ENCODE measurements at places on chromosomes 16 and 17.

DNA sequence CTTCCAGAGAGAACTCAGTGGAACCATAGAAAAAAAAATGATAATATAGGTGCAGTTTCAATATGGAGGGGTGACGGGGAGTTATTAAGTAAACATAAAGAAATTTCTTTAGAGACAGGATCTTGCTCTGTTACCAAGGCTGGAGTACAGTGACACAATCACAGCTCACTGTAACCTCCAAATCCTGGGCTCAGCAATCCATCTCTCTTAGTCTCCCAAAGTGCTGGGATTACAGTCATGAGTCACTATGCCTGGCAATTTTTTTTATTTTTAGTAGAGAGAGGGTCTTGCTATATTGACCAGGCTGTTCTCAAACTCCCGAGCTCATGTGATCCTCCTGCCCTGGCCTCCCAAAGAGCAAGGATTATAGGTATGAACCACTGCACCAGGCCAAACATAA is 48.8 kb downstream of the NLRC5 start:
- peak; percentile 23 for DNase-seq

DNA sequence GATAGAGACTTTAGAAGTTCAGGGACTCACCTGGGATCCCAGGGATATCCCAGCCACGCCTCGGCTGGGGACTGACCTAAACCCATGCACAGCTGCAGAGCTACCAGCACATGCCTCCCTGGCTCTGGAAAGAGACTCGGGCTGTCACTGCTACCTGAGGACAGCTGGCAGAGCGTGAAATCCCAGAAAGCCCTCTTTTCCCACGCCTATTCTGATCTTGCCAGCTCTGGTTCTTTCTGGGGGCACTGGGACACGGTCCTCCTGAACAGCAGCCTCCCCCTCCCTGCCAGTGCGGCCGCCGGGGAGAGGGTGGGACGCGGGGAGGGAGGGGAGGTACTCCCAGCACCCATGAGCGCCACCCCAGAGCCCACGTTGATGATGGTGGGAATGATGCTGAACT is 10.8 kb downstream of the P2RX5 start:
- DNase-seq: no peak

DNA sequence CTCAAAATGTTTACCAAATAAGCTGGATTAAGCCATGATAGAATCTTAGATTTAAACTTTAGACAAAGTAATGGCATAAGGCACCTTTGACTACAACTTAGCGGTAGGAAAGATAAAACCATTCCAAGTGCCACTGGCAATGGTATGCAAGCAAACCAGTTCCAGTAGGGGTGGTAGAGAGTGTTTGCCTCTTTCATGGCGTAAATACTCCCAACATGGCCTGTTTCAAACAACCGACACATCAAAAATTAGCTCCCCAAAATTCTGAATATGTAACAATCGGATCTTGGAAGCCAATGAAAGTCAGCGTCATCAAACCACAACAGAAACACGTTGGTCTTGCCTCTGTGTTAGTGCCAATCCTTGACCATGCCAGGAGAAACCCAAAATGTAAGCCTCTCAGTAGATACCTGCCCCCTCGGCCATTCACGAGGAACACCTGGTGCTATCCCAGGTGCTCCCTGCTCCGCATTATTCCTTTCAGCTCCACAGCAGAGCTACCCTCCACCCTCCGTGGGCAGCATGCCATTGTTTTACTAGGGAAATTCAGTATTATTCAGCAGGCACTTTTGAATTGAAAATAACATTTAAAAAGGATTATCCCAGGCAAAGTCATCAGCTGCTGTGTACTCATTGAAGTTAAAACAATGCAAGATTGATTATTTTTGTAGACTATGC is 307.8 kb upstream of the CDH11 start:
- no peak for DNase-seq

- DNase-seq: no peak
Measured at GRCh38 chr16:66064801-66065530, 301.5 kb upstream of the CDH5 start.

GRCh38 chr16:47978491-47979163 is 177.2 kb downstream of the ABCC12 start:
- no peak for DNase-seq

- DNase-seq: peak; percentile 90
Measured at GRCh38 chr17:78915872-78916632, 9.1 kb downstream of the TIMP2 start.

GRCh38 chr16:85524365-85524629 is 88.8 kb upstream of the GSE1 start:
- DNase-seq: no peak

DNA sequence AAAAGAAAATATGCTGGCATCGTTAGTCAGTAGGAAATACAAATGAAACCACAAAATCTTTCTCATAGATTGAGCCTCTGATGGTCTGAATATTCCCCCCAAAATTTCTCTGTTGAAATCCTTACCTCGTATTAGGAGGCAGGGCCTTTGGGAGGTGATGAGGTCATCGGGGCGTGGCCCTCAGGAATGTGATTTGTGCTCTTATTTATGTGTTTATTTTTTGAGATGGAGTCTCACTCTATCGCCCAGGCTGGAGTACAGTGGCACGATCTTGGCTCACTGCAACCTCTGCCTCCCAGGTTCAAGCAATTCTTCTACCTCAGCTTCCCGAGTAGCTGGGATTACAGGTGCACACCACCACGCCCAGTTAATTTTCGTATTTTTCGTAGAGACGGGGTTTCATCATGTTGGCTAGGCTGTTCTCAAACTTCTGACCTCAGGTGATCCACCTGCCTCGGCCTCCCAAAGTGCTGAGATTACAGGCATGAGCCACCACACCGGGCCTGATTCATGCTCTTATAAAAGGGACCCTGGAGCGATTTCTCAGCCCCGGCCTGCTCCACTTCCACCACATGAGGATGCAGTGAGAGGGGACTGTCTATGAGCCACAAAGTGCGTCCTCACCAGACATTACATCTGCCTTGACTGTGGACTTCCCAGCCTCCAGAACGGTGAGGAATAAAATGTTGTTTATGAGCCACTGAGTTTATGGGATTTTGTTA is 53.1 kb downstream of the DNAH17 start:
- no peak for DNase-seq

DNA sequence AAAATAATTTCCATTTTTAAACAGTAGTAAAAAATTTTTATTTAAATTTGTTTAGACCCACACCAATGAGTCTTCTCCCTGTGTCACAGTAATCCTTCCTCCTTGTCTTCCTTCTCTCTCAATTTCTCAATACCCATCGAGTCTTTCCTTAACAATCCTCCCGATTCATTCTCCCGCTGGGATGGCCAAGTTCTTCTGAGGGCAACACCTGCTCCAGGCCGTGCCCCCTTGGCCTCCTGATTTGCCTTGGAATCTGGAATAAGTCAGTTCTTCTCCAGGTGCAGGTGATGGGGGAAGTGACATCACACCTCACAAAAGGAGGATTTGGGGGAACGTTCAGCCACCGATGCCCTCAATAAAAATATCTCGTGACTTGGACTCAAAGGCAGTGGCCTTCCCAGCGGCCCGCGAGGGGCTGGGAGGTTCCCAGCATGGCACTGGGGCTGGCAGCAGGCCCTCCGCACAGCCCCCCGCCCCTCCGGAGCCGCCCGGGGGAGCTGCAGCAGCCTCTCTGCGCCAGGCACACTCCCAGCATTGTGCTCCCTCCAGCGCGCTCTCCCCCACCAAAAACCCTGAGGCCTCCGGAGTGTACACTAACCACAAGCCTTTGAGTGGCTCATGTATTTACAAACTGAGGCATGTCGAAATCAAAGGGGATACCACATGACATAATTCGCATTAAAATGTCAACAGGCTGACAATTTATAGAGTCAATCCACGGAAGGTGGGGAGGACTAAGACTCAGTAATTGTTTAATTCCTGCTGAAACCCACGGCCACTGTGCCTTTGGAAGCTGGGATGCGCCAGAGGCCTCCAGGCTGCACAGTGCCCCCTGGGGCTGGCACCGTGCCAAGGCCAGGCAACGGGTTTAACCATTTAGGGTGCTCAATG is 120.5 kb downstream of the ZFHX3 start:
- peak; percentile 87 for DNase-seq

GRCh38 chr17:49259663-49260010 is 29.1 kb upstream of the PHOSPHO1 start:
- no peak for DNase-seq

GRCh38 chr17:18122990-18123753 is 14.6 kb downstream of the MYO15A start:
- DNase-seq: no peak

DNA sequence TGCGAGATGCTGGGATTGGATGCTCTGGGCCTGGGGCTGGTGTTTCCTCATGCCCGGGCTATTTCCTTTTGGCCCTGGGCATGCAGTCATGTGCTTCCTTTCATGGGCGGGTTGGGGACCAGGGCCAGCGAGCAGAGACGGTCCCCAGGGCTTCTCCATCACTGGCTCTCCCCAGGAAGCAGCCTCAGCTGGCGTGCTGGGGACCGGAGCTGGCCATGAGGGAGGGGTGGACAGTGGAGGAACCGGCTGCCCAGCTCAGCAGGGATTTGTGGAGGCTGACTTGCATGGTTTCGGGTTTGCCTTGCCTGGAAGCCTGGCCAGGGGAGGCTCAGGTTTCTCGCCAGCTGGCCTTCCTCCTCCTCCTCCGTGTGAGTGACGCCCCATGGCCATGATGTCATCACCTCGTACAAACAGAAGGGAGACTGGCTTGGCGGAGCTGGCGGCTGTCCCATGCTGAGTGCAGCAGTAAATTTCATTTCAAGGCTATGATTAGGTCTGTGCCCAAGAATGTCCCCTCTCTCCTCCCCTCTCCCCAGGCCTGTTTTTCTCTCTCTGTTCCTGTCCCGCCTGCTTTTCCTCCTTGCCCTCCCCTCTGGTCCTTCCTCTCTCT is 8.9 kb upstream of the TIMP2 start:
- DNase-seq: peak; percentile 73

DNA sequence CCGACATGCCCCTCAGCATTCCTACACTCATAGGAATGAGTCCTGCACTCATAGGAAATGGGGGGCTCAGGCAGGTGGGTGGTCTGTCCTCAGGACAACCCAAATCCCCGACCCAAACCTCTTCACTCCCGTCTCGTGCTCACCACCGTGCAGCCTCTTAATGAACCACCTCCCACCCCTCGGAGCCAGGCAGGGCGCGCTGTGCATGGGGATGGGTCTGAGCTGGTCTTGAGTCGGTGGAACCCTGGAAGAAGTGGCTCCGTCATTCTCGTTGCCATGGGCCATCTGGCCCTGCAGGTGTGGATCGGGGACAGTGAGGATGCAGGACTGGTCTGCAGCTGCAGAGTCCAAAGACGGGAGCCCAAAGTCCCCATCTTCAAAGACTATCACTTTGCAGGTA is 6.4 kb upstream of the RAB40B start:
- DNase-seq: no peak

GRCh38 chr17:42985225-42985624 is 4.9 kb downstream of the RUNDC1 start:
- DNase-seq: peak; percentile 90

GRCh38 chr17:27541301-27542023 is 85.2 kb downstream of the KSR1 start:
- no peak for DNase-seq

GRCh38 chr16:68662035-68662434 is 16.9 kb downstream of the CDH3 start:
- no peak for DNase-seq

Measured in inflammatory macrophage (primary cell).